Islet precursor cell (in vitro differentiated cells): ENCODE measurements at places on chromosomes 3 and 15.

DNA sequence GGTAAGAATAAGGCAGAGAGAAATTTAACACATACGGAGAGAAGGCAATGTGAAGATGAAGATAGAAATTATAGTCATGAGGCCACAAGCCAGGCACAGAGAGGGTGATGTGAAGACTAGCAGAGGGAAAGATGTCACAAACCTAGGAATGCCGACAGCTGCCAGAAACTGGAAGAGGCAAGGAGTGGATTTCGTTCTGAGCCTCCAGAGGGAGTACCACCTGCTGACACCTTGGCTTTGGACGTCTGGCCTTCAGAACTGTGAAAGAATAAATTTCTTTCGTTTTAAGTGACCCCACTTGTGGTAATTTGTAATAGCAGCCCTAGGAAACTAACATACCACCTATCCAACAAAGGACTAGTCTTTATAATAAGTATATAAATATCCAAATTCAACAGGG, 5.0 kb upstream of the SGO1 start:
- DNase-seq, result no peak

GRCh38 chr15:68434021-68434420, 2.1 kb upstream of the ITGA11 start:
- peak; percentile 37 for DNase-seq

GRCh38 chr3:8617921-8618320, 26.7 kb downstream of the SSUH2 start:
- no peak for DNase-seq

GRCh38 chr3:48287034-48287433, 46.1 kb downstream of the ZNF589 start:
- no peak for DNase-seq

- no peak for DNase-seq
Measured at GRCh38 chr3:146972726-146973125, 367.6 kb upstream of the PLSCR5 start.

GRCh38 chr15:54564166-54564565, 585.9 kb downstream of the UNC13C start:
- no peak for DNase-seq

DNA sequence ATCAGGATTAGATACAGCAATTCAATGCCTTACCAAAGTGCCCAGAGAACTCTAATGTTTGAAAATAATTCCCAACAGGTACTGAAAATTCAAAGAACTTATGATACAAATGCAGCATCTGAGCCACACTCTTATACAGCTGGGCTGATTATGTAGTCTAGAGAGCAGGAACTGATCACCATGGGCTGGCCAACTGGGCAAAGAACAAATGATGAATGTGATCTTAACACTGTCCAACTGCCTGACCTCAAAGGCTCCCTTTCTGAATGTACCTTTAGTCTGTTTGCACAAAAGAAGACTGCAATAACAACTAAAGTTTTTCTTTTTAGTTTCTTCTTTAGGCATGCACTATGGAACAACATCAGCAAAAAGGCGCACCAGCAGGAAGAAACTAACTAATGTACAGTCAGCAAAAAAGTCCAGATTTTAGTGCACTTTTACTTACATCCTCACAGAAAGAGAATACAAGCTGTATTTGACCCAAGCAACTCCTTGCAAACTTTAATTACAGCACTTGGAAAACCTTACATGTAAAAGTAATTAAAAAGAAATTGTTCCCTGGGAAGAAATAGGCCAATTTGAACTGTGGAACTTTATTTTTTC, 1095.1 kb downstream of the IGSF11 start:
- no peak for DNase-seq

- DNase-seq, result no peak
Measured at GRCh38 chr3:11437506-11437905, 165.3 kb downstream of the ATG7 start.
